ENCODE measurements at places on chromosomes 12 and 14.

DNA sequence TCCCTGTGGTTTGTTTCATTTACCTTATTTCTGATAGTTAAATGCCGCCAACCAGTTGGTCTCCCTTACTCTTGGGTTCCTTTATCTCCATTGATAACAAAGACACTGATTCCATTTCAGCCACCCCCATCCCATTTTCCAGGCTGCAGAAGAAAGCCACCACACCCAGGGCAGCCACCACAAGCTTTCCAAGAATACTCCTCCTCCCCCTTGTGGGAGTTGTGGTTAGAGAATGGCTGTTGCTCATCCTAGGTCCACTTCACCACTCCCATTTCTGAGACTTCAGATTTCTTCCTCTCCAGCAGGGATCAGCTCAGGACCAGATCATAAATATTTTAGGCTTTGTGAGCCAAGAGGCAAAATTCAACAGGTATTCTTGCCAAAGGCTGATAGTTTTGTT lies 73.9 kb downstream of the ANO4 start:
- DNase-seq = peak; percentile 55

DNA sequence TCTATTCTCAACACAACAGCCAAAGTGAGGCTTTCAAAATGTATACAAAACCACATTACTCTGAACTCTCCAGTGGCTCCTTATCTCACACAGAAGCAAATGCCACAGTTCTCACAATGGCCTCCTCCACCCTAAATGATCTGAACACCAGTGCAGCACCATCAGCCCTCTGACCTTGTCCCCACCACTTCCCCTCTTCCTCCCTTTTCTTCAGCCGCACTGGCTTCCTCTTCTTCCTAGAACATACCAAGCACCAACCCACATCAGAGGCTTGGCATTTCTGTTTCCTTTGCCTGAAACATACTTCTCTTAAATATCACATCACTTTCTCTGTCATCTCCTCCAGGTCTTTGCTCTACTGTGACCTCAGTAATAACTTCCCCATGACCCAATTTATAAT lies 66.3 kb downstream of the GPR135 start:
- DNase-seq = no peak

GRCh38 chr14:61746881-61747280 lies 15.3 kb upstream of the SNAPC1 start:
- DNase-seq = no peak

DNA sequence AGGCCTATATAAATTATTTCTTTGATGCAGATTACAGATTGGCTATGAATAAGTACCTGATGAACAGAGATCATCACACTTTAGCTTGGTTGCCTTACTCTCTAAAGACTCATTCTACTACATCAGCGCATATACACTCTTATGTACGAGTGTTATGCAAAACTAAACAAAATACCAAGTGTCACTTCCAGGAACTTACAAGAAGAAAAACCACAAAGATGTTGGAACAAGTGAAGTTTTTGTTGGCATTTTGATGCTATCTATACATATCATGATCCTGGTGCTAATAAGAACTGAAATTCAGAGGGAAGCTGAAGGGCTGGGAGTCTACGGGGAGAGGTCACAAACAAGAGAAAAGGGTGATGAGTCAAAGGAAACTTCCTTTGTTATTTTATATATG lies 47.9 kb upstream of the CERS5 start:
- DNase-seq = no peak

- no peak for DNase-seq
Measured at GRCh38 chr14:85459361-85460000, 70.5 kb upstream of the FLRT2 start.

DNA sequence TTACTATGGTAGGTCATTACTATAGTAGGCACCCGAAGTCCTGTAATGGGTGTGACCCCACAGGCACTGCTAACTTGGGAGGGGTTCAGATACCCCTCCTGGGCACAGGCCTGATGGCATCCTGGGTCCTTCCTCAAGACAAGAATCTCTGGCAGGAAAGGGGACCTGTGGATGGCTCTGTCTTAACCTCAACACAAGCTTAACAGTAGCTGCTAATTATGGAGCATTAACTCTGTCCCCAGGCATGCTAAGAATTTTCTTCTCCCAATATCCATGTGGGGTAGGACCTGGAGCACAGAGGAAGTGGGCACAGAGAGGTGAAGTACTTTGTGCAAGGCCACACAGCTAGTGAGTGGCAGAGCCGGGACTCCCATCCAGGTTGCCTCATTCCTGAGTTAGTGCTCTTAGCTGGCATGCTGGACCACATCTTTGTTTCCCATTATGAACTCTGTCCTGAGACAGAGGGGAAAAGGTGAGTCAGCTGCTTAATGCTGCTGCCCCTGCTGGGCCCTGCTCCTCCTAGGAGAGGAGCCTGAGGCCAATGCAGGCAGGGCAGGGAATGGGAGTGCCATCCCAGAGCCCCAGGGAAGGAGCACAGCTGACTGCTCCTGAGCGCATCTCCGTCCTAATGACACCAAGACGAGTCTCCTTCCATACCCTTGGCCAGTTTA lies 32.1 kb downstream of the GALNT16 start:
- peak; percentile 47 for DNase-seq

DNA sequence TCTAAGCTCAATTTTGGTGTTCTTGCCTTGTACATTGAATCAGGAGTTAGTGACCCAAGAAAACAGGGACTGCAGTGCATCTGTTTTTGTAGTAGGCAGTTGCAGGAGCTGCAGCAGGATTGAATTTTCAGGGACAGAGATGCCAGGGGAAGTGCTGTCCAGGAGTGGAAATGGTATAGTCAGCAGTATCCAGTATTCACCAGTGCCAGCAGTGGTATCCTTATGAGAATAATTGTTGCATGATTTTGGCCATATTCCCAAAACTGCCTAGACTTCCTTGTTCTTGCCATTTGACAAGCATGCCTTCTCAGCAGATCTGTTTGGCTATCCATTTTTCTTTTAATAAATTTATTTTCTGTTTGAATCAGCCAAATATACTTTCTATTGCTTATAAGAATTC lies 18.6 kb upstream of the ABCD2 start:
- no peak for DNase-seq

- no peak for DNase-seq
Measured at GRCh38 chr12:80193865-80194264, 94.5 kb downstream of the OTOGL start.

All from urothelium cell line (cell line).